ENCODE measurements at places on chromosomes 4 and X. TPM values are rescaled to one million over a fixed set of nuclear protein-coding genes. Genes with fewer than 3 reads are reported as not detected.

Gene LARP1B
- 13.2 TPM for total RNA-seq

Gene KIAA1210
- not detected for total RNA-seq

Gene MAGEC3
- total RNA-seq = not detected

Gene CTAG2
- not detected for total RNA-seq

Gene DDX3X
- 227 TPM for total RNA-seq

Gene TKTL2
- 0.18 TPM for total RNA-seq

Gene TRPC3
- total RNA-seq = 1.7 TPM

Gene THAP9
- total RNA-seq = 5.0 TPM

Gene PDZD4
- total RNA-seq = 8.5 TPM

Gene P2RY4
- total RNA-seq = 0.38 TPM

Gene ODAM
- 2.6 TPM for total RNA-seq

Gene MMAA
- 7.8 TPM for total RNA-seq

Gene FREM3
- total RNA-seq = 0.38 TPM

Gene LPAR4
- total RNA-seq = 0.18 TPM

Gene NPY1R
- 1.9 TPM for total RNA-seq

Gene HTR2C
- not detected for total RNA-seq

Gene BEX2
- 14.3 TPM for total RNA-seq

Gene UCP1
- not detected for total RNA-seq

Gene CFP
- 24.8 TPM for total RNA-seq

Gene ZXDA
- total RNA-seq = 4.6 TPM

Gene KIT
- total RNA-seq = 28.5 TPM

Gene COL25A1
- total RNA-seq = 0.35 TPM

Gene PPEF2
- total RNA-seq = not detected

Gene GAGE12J
- total RNA-seq = not detected

Gene POF1B
- 2.5 TPM for total RNA-seq

Gene UBE2D3
- 289 TPM for total RNA-seq

Gene MOB1B
- 34.6 TPM for total RNA-seq

Gene ARL13A
- not detected for total RNA-seq

Gene CFAP97
- 29.4 TPM for total RNA-seq

Gene SHROOM3
- total RNA-seq = 62.0 TPM

Gene WNK3
- 0.62 TPM for total RNA-seq

Gene NIPAL1
- total RNA-seq = 1.3 TPM

Gene GCNA
- total RNA-seq = 2.1 TPM

Gene RNF128
- total RNA-seq = 15.4 TPM

Gene GABRG1
- total RNA-seq = not detected

Gene ADGRG2
- total RNA-seq = 1.1 TPM

Gene SPATA4
- total RNA-seq = 1.2 TPM

Gene AR
- 5.0 TPM for total RNA-seq

Gene SAT1
- 716 TPM for total RNA-seq

Gene KLHL4
- 1.6 TPM for total RNA-seq

Gene CXCL6
- 0.50 TPM for total RNA-seq

Gene PSAPL1
- not detected for total RNA-seq

Gene RBM46
- total RNA-seq = not detected

Gene CCDC149
- 23.8 TPM for total RNA-seq

Gene FHIP1A
- total RNA-seq = 14.3 TPM

Gene PDE5A
- total RNA-seq = 39.8 TPM

Gene PNMA6A
- 1.2 TPM for total RNA-seq

Gene RBMXL3
- not detected for total RNA-seq

Gene FAM9C
- not detected for total RNA-seq

Gene VSIG4
- 569 TPM for total RNA-seq

Gene SLC26A1
- 1.0 TPM for total RNA-seq

Gene SMR3B
- total RNA-seq = not detected
